ENCODE measurements at places on chromosomes 1 and 21.

- no peak for DNase-seq
Measured at GRCh38 chr1:178086294-178086693, 7.6 kb upstream of the RASAL2 start.

DNA sequence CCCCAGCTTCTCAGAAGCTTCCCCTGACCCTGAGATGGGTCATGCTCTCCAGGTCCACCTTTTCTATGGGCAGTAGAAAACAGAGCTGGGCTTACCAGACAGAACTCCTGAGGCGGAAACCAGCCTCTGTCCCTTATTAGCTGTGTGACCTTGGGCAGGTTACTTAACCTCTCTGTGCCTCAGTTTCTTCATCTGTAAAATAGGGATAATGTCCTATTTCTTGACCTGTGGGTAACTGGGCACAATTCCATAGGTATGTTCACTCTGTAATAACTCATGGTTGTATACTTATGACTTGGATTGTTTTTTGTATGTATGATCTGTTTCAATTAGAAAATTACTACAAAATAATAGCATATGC lies 57.1 kb upstream of the EDN2 start:
- no peak for DNase-seq

- DNase-seq = no peak
Measured at GRCh38 chr1:184425449-184426277, 38.8 kb downstream of the C1orf21 start.

DNA sequence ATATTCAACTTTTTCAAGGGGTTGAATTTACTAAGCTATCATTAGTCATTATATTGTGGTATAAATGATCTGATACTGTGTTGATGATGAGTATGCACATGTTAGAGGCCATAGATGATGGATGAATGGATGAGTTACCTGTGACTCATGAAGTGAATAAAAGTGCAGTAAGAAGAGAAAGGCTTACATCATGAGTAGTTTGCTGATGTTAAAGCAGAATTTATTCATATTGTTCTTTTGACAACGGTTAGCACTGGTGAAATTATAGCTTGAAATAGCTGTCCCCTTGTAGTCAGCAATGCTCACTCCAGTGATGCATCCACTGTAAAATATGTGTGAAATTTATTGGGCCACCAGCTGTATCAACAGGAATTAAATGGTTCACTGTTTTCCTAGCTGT lies 541.0 kb upstream of the ZRANB2 start:
- peak; percentile 56 for DNase-seq

DNA sequence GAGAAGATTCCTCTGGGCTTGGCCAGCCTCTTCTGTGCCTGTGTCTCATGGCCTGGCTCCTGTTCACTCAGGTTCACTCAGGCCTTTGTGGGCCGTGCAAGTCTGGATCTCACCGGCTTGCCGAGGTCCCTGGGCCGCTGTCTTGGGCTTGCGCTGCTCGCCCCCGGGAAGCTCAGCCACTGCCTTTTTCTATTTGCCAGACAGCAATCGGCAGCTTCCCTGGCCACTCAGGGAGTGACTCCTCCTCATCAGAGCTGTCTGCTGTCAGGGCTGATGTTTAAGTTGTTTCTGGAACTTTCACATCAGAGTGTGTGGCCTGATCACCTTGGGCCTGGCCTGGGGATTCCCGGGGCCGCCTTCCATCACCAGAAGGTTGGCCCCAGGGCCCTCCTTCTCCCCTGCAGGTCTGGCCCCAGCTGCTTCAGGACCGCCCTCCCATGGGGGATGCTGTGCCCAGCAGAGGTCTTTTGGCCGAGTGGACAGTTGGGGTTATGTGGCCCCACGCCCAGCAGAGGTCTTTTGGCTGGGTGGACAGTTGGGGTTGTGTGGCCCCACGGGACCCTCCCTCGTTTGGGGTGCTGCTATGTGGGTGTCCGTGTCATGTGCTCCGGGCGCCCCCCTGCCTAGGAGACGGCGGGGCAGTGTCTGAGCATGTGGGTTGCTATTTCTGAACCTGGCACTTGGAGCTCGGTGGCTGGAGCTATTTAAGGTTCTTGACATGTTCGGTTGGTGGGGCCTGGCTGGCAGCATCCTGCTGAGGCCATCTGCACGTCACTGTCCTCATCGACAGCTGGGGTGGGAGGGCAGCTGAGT lies 12.5 kb downstream of the SLX9 start:
- no peak for DNase-seq

DNA sequence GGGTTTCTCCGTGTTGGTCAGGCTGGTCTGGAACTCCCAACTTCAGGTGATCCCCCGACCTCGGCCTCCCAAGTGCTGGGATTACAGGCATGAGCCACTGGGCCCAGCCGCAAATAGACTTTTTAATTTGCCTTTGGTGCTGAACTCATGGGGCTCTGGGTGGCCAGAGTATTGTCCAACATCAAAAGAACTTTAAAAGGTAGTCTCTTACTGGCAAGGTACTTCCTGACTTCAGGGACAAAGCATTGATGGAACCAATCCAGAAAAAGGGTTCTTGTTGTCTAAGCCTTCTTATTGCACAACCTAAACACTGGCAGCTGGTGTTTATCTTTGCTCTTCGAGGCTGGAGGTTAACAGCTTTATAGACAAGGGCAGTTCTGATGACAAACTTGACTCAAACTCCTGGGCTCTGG lies 3.8 kb upstream of the KTI12 start:
- DNase-seq = no peak
